ENCODE measurements at places on chromosomes 11 and 22.

DNA sequence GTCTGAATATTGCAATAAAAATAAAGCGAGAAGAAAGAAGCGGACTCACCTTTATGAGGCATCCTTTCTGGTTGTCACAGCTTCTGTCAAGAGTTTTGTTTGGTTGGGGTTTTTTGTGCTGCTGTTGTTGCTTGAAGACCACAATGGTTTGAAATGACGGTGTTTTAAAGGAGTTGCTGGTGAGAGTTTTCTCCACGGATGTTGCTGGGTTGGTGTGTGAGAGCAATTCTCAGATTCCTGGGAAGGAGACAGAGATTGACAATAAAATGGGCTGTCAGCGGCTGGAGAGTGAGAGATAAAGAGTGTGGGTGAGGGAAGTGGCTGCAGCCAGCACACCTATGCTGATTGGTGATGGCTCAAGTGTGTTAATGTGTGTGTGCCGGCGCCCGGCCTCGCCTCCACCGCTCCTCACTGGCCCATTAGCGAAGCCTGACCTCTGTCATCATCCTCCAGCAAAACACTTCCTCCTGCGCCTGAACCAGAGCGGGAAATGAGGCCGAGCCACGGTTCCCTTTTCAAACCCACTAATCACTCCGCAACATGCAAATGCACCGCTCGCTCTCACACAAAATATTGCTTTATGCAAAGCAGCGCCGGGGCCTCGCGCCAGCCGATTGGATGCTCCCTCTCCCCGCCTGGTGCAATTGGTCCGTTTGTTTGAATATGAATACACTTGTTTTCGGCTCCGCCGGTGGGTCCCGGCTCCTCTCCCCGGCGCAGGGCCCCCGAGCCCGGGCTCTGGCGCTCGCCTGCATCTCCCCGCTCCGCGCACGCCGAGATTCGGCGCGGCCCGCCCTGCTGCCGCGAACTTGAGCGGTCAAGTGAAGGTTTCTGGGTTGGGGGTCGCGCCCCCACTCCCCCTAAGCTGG lies at the start of gene PAX6:
Gene PAX6 (minus strand): TSS at position 544 of the 869 bp plus-strand sequence. CDS start 4,911 bp downstream, outside the sequence.
- peak; percentile 65 for DNase-seq

DNA sequence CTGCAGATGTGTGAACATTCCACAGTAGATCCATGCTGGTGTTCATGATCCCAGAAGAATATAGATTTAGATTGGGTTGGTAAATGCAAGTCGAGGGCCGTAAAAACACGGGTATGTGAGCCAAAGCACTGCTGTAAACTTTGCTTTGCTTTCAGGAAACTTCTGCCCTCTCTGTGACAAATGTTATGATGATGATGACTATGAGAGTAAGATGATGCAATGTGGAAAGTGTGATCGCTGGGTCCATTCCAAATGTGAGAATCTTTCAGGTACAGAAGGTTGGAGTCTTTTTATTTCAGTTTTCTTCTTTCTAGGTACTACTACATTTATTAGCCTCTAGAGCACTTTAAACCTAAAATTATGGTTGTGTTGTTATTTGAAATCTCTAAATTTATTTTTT lies 36.2 kb upstream of the TTC36 start:
- DNase-seq = no peak

- DNase-seq = no peak
Observed at GRCh38 chr11:33387581-33387980, 130.4 kb downstream of the HIPK3 start.

DNA sequence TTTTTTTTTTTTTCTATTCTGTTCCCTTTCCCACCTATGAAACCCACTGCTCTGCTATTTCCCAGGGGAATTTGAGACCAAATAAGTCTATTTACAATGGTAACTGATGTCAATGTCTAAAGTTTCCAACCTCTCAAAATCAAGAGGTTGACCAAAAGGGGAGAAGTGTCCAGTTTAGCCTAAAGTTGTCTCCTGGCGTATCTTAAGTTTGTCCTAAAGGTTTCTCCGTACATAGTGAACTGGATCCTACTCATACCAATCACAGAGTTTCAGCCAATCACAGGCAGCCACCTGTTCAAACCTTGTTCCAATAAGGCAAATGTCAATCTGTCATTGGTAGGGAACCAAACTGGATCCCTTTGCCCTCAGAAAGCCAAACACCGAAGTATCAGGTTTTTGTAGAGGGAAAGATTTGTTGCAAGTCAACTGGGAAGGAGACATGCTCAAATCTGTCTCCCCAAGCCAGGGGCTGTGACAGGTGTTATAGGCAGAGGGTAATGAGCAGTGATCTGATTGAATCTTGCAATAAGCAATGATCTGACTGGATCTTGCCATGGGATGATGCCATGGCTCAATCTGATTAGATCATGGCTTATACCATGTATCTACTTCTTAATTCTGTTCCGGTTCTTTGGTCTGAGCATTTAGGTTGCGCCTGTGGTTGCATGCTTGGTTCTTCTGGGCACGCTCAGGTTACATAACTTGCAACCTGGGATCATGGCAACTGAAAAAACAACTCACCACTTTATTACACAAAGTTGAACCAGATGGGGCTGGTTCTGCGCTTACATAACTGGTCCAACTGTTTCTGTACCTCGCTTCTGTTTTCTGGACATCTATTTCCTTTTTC lies 1.1 kb upstream of the VPS37C start:
- DNase-seq = no peak

GRCh38 chr22:49825944-49826602 lies 1.6 kb downstream of the BRD1 start:
- no peak for DNase-seq

- no peak for DNase-seq
Observed at GRCh38 chr11:66045177-66045639, 3.8 kb downstream of the GAL3ST3 start.

DNA sequence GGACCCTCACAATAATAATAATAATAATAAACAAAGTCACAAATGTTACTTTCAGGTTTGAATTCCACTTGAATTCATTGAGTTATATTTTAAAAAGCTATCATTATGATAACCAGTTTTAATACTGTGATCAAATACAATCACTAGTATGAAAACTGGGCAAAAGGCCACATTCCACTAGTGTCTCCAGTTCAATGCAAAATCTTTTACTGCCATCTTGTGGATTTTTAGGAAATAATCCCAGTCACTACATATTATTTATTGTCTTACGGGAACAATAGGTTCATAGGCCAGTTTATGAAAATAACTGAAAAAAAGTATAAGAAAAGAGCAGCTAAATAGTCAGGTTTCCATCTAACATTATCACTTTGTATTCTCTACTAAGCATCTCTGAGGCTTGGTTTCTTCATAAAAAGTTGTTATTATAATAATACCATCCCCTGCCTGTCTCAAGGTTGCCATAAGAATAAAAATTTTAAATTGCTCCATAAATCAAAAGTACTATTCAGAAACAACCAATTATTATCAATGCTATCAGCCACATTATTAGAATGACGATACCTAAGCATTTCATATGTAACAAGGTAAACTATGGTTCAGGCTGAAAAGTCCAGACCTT lies 533.9 kb upstream of the CCDC90B start:
- no peak for DNase-seq

DNA sequence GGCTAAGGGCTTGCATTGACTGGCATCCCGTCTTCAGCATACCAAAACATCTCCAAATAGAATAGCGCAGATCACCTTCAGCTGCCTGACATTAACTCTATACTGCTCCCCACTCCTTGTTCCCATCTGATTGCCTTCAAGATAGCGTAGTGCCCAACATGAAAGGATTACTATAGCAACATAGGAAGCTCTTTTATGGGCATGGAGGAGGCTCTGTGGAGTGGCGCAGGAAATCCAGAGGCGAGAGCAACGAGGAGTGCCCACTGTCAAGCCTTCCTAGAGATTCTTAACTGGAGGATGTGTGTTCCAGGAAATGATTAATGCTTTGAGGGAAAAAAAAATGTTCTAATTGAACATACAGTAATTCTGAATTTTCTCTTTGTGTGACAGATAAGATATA lies 213.3 kb downstream of the CADM1 start:
- no peak for DNase-seq

GRCh38 chr22:23789638-23790037 lies 2.9 kb downstream of the SMARCB1 start:
- DNase-seq = no peak
